ENCODE measurements at places on chromosomes 3 and 15.

GRCh38 chr3:33392703-33393125 lies 47.5 kb downstream of the UBP1 start:
- no peak for DNase-seq

- peak; percentile 41 for DNase-seq
Measured at GRCh38 chr15:25862472-25863110, 536 bp downstream of the ATP10A start.

GRCh38 chr3:115790759-115791158 lies 167.4 kb downstream of the GAP43 start:
- peak; percentile 31 for DNase-seq

DNA sequence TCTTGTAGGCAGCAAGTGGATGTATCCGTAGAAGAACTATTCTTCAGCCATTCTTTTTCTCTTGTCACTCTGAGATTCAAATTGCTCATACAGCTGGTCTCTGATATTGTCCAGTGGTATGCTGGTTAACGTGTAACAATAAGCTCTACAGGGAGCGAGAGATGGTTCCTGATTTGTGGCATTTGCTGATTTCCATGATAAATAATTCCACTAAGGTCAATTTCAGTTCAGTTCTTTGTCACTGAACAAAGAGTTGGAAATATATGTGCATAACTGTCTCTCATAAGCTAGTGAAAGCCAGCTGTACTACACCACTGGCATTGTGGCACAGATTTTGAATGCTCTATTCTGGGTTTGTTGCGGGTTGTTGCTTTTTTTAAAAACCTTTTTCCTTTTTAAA lies 131.7 kb downstream of the MTHFS start:
- no peak for DNase-seq

GRCh38 chr15:91911844-91912243 lies 58.3 kb downstream of the SLCO3A1 start:
- DNase-seq: no peak

GRCh38 chr3:126983653-126984390 lies 907 bp downstream of the PLXNA1 start:
- DNase-seq: peak; percentile 20

DNA sequence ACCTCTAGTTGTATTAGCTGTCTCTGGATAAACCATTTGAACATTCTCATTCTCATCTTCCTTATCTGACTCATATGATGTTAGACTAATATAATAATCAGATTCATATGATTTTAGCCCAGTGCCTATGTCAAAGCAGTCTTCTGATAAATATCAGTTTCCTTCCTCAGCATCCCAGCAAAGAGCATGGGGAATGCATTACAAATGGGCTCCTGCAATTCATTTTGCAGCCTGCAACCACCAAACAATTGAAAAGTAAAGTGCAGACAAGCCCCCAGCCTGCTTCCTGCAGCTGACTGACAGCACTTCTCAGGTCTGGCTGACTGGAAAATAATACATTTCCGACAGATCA lies 78.2 kb upstream of the STAC start:
- no peak for DNase-seq

- DNase-seq: no peak
Measured at GRCh38 chr3:69122403-69122802, at the start of gene LMOD3. LMOD3 (minus strand) TSS chr3:69122595; CDS start chr3:69122386, 209 bp downstream.

GRCh38 chr3:150278195-150278594 lies 129.9 kb upstream of the TSC22D2 start:
- no peak for DNase-seq

- no peak for DNase-seq
Measured at GRCh38 chr3:151919446-151919845, 46.0 kb downstream of the SUCNR1 start.

DNA sequence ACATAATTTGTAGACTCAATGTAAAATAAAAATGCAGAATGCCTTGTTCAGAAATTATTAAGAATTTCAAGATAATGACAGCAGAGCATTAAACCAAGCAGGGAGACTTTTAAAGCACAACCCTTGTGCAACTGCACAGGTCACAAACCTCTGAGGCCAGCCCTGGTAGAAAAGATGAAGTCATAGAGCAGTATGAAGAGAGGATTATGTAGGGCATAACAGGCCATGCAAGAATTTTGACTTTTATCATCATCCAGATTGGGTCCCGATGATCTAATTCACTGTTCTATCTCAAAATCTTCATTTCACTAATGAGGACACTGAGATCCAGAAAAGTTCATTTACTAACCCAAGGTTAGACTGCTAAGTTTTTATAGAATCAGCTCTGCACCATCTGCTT lies 388.5 kb downstream of the NAALADL2 start:
- no peak for DNase-seq

GRCh38 chr3:121943431-121943830 lies 49.2 kb downstream of the SLC15A2 start:
- no peak for DNase-seq

DNA sequence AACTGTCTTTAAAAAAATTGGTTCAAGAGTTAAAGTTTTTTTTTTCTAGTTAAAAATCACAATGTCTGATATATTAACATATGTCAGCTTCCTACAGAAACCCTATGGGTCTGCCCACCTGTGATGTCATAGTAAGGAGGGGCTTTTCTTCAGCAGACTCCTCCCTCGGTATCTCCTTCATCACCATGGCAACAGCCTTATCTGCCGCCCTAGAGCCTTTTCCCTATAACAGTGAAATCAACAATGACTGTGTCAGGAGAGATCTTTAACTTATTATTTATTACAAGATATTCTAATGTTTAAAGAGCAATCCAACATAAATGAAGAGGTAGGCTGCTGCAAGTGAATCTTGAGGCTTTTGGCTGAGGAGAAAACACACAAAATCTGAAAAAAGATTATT lies 138.7 kb downstream of the PEX5L start:
- DNase-seq: no peak

DNA sequence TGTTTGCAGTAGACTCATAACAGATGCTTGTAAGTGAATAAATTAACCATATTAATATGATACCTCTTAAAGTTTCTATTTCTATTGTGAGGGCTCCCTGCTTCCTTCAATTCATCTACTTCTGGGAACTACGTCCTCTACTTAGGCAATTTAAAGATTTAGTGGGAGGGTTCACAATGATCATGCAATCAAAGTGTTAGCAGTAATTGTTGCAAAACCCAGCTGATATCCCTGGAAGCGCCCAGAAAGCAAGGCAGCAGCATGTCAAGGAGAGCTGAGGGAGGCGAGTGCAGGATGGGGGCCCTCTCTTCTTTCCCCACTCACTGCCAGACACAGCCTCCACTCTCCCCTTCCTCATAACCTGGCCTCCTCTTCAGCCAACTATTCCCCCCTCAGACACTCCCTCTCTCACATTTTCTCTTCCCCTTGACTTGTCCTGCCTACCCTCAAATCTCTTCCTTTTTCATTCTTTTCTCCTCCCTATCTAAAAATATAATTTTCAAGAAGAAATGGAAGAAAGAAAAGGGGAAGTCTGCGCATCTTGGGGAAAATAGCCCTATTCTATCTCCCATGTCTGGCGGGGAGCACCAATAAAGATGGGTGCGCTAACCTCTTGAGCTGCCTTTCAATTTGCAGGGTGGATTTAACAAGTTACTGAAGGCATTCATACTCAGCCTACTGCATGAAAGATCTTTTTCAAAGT lies 6.6 kb downstream of the TMEM212 start:
- DNase-seq: no peak

DNA sequence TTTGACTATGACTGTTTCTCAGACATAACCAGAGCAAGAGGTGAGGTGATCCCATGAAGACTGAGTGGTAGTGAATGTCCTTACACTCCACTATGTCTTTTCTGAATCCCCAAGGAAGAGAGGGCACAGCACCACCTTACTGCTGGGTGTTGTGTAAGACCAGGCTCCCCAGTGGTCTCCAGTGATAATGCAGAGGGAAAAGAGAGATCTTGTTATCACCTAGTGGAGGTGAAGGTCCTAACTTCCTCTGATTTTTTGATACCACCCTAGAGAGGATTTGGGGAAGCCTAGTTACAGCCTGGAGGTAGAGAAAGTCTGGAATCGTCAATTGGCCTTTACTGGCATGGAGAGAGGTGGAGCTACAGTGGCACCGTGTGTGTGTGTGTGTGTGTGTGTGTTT lies 288.0 kb upstream of the BCHE start:
- DNase-seq: no peak

- no peak for DNase-seq
Measured at GRCh38 chr15:98684436-98684835, 36.1 kb downstream of the IGF1R start.

GRCh38 chr3:171190668-171191067 lies 164.1 kb upstream of the SLC2A2 start:
- DNase-seq: no peak

- no peak for DNase-seq
Measured at GRCh38 chr3:84440291-84440690, 518.5 kb upstream of the CADM2 start.

DNA sequence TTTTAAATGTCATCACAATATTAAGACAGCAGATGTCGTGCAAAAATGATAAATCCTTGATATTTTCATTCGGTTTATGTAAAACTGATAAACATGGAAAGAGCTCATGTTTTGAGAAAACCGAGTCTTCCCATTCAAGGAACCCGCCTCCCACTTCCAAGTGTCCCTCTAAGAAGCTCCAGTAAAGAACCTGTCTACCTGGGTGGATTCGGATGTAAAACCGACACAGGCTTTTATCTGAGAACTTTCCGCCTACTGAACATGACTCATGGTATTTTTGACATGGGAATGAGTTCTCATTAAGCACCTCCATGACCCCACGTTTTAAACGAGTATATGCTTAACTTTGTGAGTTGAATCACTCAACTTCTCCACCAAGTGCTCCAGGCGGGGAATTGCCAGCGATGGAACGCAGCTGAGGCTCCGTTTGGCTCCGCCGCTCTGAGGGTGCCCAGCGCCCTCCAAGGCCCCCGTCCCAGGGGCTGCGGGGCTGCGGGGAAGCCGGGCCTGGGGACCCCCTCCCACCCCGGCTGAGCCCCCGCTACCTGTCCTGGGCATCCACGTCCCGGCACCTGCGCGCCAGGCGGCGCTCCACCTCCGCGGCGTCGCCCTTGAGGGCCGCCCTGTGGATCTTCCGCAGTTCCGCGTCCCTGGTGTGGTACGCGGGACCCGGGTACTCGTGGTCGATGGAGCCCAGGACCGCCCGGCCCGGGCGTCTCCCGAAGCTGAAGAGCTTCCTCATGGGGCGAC lies 119.9 kb downstream of the LMLN start:
- peak; percentile 24 for DNase-seq

GRCh38 chr3:126737527-126737926 lies 33.5 kb downstream of the CHCHD6 start:
- no peak for DNase-seq

- no peak for DNase-seq
Measured at GRCh38 chr3:27623085-27623753, 98.9 kb downstream of the EOMES start.

- DNase-seq: no peak
Measured at GRCh38 chr15:81151389-81151788, 17.3 kb downstream of the CFAP161 start.

DNA sequence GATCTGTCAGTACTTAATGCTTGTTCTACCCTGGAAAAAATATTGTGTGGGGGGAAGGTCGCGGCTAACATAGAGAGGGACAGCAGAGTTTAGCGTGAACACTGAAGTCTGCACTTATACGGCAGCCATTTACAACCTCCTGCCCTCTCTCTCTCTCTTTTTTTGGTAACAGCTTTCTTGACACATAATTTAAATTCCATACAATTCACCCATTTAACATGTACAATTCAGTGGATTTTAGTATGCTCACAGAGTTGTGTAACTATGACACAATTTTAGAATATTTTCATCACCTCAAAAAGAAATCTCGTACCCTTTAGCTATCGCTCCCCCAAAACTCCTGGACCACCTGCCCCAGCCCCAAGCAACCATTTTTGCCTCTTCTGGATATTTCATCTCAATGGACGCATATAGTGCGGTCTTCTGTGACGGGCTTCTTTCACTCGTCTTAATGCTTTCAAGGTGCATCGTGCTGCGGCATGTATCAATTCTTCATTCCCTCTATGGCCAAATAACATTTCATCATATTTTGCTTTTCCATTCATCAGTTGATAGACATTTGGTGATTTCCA lies 141.8 kb downstream of the XXYLT1 start:
- DNase-seq: no peak

DNA sequence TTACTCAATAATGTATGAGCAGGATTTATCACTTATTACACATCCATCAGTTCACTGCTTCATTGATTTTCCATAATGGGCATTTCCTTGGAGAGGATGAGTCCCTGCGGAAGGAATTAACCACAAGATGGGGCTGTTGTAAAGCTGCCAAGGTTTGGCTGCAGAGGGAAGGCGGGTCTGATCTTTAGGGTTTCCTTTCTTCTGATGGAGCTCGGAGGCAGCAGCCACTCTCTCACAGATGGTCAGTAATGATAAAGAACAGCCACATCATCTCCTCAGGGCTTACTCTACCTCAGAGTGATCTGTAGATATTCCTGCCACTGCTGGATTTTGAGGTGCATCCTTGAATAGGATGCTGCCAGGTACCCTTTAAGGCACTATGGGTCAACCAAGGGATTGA lies 115.2 kb downstream of the USP13 start:
- no peak for DNase-seq

DNA sequence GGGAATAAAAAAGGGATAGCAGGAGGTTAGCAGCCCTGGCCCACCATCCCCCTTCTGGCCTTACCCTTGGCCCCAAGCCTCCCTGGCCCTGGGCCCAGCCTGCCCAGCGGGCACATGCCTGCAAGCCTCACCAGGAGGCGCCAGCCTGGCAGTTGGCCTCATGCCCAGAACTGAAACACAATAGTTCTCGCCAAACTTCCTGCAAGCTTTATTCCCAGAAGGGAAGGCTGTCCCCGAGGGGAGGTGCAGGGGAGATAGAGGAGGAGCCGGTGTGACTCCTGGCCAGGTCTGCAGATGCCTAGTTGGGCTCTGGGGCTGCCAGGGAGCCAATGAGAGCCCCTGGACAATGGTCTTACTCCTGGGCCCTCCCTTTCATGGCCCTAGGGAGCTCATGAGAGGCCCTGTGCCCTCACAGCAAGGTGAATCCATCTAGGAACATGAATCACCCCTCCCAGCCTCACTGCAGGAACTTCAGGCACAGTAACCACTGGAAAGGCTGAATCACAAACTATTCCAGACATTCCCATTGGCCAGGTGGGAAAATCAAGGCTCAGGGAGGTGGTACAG lies 4.0 kb downstream of the CCDC33 start:
- DNase-seq: no peak

DNA sequence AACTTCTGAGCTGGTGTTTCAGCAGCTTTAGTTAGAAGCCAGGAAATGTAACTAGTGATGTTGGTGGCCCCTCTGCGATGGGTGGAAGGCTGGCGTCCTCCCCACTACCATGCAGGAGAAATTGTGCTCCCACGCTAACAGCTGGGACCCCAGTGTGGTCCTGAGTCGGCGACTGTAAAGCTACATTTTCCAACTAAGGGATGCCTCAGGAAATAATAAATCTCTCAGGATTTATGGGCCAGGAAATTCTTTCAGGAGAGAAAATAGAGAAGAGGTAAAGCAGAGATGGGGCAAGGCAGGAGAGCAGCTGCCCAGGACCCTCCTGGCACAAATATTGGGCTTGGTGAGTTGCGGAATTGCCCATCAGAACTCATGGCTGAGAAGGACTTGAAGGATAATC lies 186.9 kb downstream of the OPA1 start:
- DNase-seq: no peak

GRCh38 chr3:141389703-141390102 lies 21.4 kb downstream of the ZBTB38 start:
- no peak for DNase-seq
